ENCODE measurements at places on chromosomes 3 and 15. TPM values are rescaled to one million over a fixed set of nuclear protein-coding genes. Genes with fewer than 3 reads are reported as not detected.

SMCO1 gene
- not detected for total RNA-seq

IGSF10 gene
- total RNA-seq, result not detected

MITF gene
- total RNA-seq, result 1.6 TPM

KIF15 gene
- total RNA-seq, result 42.3 TPM

RASGRP1 gene
- total RNA-seq, result 175 TPM

TMCC1 gene
- total RNA-seq, result 21.6 TPM

DZIP1L gene
- total RNA-seq, result not detected

SSUH2 gene
- not detected for total RNA-seq

ARRDC4 gene
- total RNA-seq, result 0.94 TPM

FSIP1 gene
- total RNA-seq, result 0.75 TPM

GPR156 gene
- not detected for total RNA-seq

GOLGA8M gene
- total RNA-seq, result 11.3 TPM

U2SURP gene
- total RNA-seq, result 147 TPM

GRCh38 chr15:43429687-43430086 is 58.8 kb downstream of the TUBGCP4 start:
- H3K27me3 ChIP-seq, result no peaks in the 10 kb centered on the region
- H3K27ac ChIP-seq, result no peak overlapping the region
- DNase-seq, result no peak
- H3K4me1 ChIP-seq, result no peaks in the 10 kb centered on the region
- H3K36me3 ChIP-seq, result peaks cover 11% of the 10 kb centered on the region
- no peak overlapping the region for H3K4me3 ChIP-seq

- no peaks in the 10 kb centered on the region for H3K36me3 ChIP-seq
- no peak overlapping the region for H3K27ac ChIP-seq
- no peak overlapping the region for H3K4me3 ChIP-seq
- DNase-seq, result no peak
Measured at GRCh38 chr3:74469151-74469550, 145.3 kb downstream of the CNTN3 start.

GRCh38 chr3:175940881-175941280 is 1081.7 kb downstream of the NAALADL2 start:
- H3K4me3 ChIP-seq, result no peak overlapping the region
- H3K27me3 ChIP-seq, result no peaks in the 10 kb centered on the region
- H3K4me1 ChIP-seq, result no peaks in the 10 kb centered on the region
- DNase-seq, result no peak
- no peak overlapping the region for H3K27ac ChIP-seq

DNA sequence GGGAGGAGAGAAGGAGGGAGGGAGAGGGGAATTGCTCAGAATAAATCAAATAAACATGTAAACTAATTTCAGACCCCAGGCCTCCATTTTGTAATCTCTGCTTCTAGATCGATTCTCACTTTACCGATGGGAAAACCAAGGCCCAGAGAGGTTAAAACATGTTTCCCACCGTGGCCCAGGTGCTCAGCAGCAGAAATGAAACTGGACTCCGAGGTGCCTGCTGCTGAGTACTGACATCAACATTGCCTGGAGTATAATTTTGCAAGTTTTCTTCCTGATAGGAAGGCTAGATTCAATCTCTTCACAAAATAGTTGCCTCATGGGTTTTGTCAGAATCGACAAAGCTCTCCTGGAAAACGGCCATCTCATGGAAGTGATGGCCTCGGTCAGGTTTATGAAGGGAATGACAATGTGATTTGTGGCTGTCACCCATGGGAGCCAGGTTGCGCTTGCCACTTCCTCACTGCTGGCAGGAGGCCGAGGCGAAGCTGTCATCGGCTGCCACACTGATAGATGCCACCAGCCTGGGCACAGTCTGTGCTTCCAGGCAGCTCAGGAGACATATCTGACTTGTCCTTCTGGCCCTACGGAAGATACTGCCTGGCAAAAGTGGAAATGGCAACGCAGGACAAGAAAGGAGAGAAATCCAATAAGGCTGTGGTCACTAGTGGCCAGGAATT is 133.1 kb upstream of the LRRN1 start:
- no peak for DNase-seq
- peak overlapping the region; percentile 5 for H3K4me3 ChIP-seq
- peaks cover 4% of the 10 kb centered on the region for H3K27me3 ChIP-seq
- peaks cover 4% of the 10 kb centered on the region for H3K4me1 ChIP-seq
- no peaks in the 10 kb centered on the region for H3K36me3 ChIP-seq
- no peak overlapping the region for H3K27ac ChIP-seq

- no peak overlapping the region for H3K27ac ChIP-seq
- H3K36me3 ChIP-seq, result no peaks in the 10 kb centered on the region
- no peak overlapping the region for H3K4me3 ChIP-seq
- H3K27me3 ChIP-seq, result peaks cover 4% of the 10 kb centered on the region
- no peak for DNase-seq
- H3K4me1 ChIP-seq, result peaks cover 11% of the 10 kb centered on the region
Measured at GRCh38 chr15:45399381-45400212, 21.3 kb upstream of the GATM start.

GRCh38 chr15:99123713-99124451 is 19.0 kb downstream of the SYNM start:
- H3K4me3 ChIP-seq, result no peak overlapping the region
- no peaks in the 10 kb centered on the region for H3K36me3 ChIP-seq
- no peaks in the 10 kb centered on the region for H3K4me1 ChIP-seq
- peaks cover 2% of the 10 kb centered on the region for H3K27me3 ChIP-seq
- DNase-seq, result no peak

DNA sequence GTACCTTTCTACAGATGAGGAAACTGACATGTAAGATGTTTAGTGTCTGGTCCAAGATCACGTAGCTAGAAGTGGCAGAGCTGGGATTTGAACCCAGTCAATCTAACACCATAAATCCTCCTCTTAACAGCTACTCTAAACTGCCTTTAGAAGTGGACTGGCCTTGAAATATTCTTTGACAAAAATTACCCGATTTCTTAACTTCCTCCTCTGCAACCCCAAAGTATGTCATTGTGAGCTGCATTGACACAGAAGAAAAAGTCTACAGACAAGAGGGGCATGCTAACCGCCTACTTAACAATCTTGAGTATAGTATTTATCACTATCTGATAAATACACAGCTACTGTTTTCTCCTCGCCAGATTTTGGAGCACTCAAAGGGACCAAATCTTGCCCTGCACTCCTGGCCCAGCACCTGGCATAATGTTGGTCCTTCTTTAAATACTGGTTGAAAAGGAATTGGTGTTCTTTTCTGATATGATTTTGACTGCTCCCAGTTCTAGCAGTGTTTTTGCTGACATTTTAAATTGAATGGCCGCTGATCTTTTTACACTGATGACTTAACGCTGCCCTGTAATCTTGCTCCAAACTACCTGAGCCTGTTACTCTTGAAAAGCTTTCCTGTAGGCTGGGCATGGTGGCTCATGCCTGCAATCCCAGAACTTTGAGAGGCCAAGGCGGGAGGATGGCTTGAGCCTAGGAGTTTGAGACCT is 36.9 kb downstream of the ITPR1 start:
- H3K36me3 ChIP-seq, result peaks cover 7% of the 10 kb centered on the region
- H3K4me1 ChIP-seq, result peaks cover 16% of the 10 kb centered on the region
- H3K4me3 ChIP-seq, result no peak overlapping the region
- DNase-seq, result no peak

DNA sequence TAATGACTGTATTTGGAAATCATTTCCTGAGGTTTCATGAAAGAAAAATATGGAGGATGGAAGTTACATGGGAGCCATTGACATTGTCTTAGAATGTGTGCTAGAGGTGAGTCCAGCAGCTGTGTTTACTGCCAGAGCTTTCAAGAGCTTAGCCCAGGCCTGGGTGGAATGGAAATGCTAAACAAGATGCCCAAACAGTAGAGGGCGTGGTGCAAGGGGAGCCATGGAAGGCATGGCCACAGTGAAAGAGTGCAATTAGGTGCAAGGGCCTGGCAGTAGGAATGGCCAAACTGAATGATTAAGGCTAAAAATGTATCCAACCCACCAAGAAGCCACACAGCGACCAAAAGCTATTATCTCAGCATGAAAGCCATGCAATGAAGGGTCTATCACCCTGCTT is 257.7 kb upstream of the NR2F2 start:
- no peak overlapping the region for H3K27ac ChIP-seq
- DNase-seq, result no peak
- H3K27me3 ChIP-seq, result no peaks in the 10 kb centered on the region
- H3K36me3 ChIP-seq, result no peaks in the 10 kb centered on the region

DNA sequence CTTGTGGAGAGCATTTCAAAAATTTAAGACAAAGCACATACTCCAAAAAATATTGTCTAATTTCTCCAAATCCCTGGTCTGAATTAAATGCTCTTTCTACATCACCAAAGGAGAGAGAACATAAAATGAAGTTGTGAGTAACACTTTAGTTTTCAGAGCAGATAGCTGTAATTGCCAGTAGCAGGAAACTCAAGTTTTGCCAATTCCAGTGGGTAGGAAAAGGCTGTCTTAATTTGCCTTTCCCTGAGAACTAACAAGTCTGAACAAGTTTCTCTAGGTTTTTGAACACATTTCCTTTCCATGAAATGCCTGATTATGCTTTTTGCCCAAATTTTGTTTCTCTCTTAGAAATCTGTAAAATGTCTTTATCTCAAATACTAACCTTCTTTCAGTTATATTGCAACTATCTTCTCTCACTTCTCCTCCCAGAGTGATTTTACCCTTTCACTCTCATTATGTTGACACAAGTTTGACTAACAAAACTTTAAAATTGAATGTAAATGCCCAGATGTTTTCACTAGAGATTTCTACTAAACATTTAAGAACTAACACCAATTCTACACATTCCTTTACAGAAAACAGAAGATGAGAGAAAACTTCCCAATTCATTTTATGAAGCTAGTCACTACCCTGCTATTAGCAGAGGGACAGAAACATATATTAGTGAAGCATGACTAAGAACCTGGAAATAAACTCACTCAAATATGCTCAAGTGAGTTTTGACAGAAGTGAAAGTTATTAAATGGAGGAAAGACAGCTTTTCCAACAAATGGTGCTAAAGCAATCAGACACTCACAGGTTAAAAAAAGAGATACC is 38.4 kb downstream of the RFX7 start:
- peaks cover 25% of the 10 kb centered on the region for H3K36me3 ChIP-seq
- no peaks in the 10 kb centered on the region for H3K27me3 ChIP-seq
- peak overlapping the region; percentile 35 for H3K27ac ChIP-seq
- no peak for DNase-seq
- H3K4me3 ChIP-seq, result no peak overlapping the region

GRCh38 chr3:12143949-12144504 is 14.7 kb downstream of the TIMP4 start:
- no peak overlapping the region for H3K4me3 ChIP-seq
- no peak overlapping the region for H3K27ac ChIP-seq
- H3K27me3 ChIP-seq, result peaks cover 9% of the 10 kb centered on the region
- H3K36me3 ChIP-seq, result no peaks in the 10 kb centered on the region

DNA sequence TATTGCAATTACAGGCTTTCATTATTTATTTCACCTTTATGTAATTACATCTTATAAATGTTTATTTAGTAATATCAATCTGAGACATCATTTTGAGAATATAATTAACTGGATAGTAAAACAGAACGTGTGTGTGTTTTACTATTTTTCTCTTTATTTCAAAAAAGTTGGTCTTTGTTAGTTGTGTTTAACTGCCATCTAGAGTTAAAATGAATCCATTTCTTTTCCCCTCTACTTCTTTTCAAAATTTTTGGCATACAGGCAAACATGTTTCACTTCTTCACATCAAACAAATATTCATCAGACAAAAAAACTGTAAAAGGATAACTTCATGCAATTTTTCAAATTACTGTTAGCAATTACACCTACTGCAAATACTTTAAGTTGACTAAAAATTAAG is 61.1 kb downstream of the FEZF2 start:
- H3K27ac ChIP-seq, result no peak overlapping the region
- no peak for DNase-seq
- no peaks in the 10 kb centered on the region for H3K27me3 ChIP-seq
- H3K4me1 ChIP-seq, result no peaks in the 10 kb centered on the region
- no peaks in the 10 kb centered on the region for H3K36me3 ChIP-seq

GRCh38 chr3:100155128-100155527 is 40.8 kb upstream of the FILIP1L start:
- no peak for DNase-seq
- H3K4me1 ChIP-seq, result peaks cover 6% of the 10 kb centered on the region
- peaks cover 60% of the 10 kb centered on the region for H3K36me3 ChIP-seq
- H3K27ac ChIP-seq, result no peak overlapping the region
- H3K4me3 ChIP-seq, result no peak overlapping the region
